ENCODE measurements at places on chromosomes 2 and 18.

GRCh38 chr18:63376538-63376937, 9.5 kb upstream of the KDSR start:
- no peak for DNase-seq

- no peak for DNase-seq
These were observed 12.1 kb downstream of the BBS5 start for GRCh38 chr2:169491378-169491777.

DNA sequence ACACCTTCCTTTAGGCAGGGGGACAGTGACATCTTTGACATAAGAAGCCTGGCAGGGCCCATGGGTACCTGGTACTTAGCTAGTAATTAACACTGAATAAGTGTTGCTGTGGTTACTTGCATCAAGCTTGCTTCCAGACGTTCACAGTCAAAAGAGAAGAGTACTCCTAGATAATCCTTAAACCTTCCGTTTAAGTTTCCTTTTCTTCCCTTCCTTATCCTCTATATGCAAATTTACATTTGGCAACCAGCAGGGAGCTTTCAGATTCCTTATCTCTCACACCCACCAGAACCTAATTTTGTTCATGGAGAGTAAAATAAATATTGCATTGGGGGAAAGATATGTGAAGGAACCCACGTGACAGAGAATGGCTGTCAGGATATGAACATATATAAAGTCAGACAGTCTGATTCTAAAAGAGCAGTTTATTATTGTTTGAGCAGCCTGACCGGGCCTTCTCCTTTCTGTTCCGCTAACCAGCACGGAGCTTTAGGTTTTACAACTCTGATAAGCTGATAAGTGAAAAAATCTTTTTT, 7.8 kb upstream of the RAB31 start:
- DNase-seq: no peak

- DNase-seq: no peak
These were observed 19.1 kb upstream of the B3GNT2 start for GRCh38 chr2:62176801-62177200.

GRCh38 chr2:231648579-231649174, 56.0 kb downstream of the TEX44 start:
- no peak for DNase-seq

GRCh38 chr2:84224121-84224520, 235.0 kb downstream of the SUCLG1 start:
- DNase-seq: no peak

- no peak for DNase-seq
These were observed 438.2 kb downstream of the TSN start for GRCh38 chr2:122193622-122194021.

DNA sequence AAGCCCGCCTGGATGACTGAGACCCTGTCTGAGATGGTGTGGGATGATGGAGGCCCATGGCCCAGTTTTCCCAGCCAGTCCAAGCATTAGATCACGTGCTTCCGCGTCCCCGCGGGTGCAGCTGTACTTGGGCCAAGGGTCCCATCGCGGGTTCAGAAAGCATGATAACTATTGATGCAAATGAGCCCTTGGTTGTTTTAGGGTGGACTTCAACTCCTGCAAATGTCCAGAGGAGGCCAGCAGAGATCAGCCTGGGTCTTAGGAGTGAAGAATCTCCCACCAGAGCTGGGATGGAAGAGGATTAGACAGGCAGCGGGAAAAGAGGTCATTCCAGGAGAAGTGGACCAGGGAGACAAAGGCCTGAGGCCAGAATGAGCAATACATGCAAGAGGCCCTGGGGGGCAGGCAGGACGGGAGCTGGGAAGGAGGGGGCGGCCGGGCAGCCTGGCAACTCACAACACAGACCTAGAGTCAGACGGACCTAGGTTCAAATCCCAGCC, 89.9 kb upstream of the TMEM247 start:
- no peak for DNase-seq

- no peak for DNase-seq
These were observed 25.2 kb downstream of the IL1B start for GRCh38 chr2:112811276-112811831.

- DNase-seq: no peak
These were observed 283.2 kb downstream of the INSIG2 start for GRCh38 chr2:118371515-118371914.

DNA sequence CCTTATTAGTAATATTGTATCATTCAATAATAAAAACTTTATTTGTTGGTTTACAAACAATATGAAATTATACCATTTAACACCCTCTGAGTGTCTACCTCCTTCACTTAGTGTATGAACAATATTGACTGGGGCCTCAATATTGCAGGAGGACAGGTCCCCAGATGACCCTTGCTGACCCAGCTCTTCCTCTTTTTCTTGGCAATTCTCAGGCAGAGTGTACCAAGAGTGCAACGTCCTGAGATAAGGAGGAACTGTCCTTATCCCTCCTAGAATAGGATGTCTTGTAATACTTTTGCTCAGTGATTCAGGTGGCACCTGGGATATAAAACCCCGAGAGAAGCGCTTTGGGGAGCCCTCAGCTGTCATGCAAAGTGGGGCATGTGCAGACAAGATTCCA, 76.8 kb downstream of the PLA2R1 start:
- no peak for DNase-seq

- DNase-seq: no peak
These were observed at the start of gene NTSR2 for GRCh38 chr2:11669454-11670291. TSS of gene NTSR2 (minus strand) at chr2:11670195. CDS start at chr2:11670129, 66 bp downstream.

DNA sequence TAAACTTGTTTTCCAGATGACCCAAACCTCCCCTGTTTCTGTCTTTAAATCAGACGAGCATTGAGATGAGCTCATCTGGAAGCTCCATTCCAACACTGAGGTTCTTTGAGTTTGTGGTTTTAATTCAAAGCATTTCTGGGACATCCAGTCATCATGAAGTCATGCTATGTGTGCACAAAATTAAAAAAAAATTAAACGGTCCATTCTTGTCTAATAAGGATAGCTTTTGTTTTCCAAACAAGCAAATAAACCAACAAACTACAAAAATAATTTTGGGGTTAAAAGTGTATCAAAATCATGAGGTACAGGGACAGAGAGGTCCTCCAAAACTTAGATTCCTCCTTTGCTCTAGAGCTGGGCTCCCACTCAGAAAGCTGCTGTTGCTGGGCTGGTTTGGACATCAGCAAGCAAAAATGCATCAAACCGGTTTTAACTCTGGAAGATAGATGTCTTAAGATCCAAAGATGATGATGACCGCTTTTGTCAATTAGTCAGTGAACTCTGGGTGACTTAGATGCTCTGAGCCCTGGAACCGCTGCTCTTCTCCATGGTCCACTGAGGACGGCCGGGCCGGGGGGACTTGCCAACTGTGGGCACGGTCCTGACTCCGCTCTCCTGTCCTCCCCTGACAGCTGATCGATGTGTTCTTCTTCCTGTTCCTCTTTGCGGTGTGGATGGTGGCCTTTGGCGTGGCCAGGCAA, 65.4 kb downstream of the TRPM8 start:
- DNase-seq: no peak
